ENCODE measurements at places on chromosomes 6 and 20.

- DNase-seq = no peak
Measured at GRCh38 chr6:35327349-35328027, 14.9 kb upstream of the PPARD start.

DNA sequence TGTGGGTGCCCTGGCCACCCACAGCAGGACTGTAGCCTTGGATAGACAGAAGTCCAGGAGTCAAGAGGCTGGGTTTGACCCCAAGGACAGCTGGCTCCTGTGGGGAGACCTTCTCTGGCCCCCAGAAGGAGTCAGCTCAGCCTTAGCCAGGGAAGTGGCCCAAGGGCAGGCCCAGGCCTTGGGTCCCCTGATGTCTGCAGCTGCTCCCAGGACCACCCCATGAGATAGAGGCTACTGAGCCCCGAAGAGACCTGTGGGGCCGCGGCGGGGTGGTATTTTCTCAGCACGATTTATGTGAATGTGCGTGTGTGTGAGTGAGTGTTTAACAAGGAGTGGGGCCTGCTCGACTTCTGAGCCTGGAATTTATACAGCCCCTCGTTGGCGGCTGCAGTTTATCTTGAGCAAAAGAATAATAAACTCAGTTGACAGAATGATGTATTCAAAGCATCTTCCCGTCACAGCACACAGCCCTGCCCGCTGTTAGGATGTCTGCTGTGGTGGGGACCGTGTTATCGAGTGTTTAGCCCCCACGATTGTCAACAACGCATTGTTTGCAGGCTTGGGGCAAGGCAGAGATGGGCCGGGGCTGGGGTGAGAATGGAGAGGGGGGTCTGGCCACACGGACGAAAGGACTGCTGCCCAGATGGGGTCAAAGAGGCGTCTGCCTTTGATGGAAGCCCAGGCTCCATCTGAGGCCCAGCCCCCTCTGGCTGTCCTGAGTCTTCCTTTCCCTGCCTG is 163.3 kb downstream of the VEGFA start:
- DNase-seq = no peak

DNA sequence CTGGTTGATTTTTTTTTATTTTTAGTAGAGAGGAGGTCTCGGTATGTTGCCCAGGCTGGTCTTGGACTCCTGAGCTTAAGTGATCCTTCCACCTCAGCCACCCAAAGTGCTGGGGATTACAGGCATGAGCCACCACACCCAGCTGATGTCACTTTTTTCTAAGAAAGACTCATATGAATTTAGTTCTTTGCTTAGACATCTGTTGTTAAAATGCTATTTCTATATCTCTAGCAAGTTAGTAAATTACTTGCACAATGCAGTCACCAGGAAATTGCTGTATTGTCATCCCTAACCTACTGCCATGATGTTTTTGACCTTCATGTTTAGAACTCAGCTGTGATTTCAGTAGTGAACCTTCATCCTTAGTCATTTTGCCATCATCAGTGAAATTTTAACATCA is 5.7 kb downstream of the KDM1B start:
- no peak for DNase-seq

- DNase-seq = no peak
Measured at GRCh38 chr20:44542890-44543289, 21.0 kb upstream of the SERINC3 start.

- no peak for DNase-seq
Measured at GRCh38 chr6:111987295-111987694, 66.6 kb upstream of the CCN6 start.

- no peak for DNase-seq
Measured at GRCh38 chr6:88556663-88557062, 390.5 kb upstream of the CNR1 start.

DNA sequence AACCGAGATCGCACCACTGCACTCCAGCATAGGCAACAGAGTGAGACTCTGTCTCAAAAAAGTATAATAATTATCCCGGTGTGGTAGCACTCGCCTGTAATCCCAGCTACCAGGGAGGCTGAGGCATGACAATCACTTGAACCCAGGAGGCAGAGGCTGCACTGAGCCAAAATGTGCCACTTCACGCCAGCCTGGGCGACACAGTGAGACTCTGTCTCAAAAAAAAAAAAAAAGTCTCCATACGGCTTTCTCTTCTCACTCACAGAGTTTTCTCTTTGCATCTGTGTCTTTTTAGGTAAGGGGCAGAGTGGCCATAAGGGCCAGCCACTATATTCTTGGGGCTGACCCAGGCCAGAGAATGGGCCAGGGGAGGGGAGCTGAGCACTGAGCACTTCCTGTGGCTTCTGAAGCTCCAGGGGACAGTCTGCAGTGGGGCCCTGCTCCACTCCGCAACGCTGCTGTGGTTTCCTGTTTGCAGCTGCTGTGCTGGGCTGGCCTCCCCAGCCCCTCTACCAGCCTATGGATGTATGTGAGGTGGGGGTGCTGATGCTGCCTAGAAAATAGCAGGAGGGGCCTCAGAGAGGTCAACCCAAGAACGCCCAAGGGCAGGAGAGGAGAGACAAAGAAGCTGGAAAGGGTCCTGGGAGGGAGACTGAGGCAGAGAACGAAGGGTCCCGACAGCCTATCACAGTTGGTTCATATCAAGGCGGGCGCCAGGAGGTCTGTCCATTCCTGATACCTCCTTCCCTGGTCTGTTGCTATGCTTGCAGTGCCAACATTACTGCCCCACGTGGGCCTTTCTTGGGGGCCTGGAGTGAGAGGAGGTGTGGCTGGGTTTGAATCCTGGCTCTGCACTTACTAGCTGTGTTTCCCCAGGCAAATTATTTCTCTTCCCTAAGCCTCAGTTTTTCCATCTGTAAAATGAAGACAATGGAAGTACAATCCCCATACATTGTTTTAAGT is 16.0 kb downstream of the SLA2 start:
- no peak for DNase-seq
